ENCODE measurements at places on chromosomes 5 and 9.

- DNase-seq = no peak
Measured at GRCh38 chr5:169301986-169302385, 1.0 kb upstream of the SLIT3 start.

GRCh38 chr5:11110128-11110527 lies 349.1 kb upstream of the DAP start:
- DNase-seq = no peak

DNA sequence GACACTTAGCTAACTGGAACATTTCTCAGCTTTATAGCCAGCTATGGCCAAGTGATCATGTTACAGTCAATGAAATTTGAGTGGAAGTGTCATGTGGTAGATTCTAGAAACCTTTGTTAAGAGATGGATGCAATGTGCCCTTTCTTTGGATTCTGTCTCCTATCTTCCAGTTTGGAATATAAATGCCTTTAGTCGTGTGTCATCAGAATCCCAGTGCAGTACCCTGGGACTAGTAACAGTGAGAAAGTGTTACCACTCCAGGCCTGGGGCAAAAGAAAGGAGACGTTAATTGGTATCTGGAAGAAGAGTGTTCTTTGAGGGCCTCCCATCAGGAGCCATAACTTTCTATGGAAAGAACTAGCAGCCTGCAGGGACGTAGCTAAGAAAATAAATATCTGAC lies 149.6 kb downstream of the SNX18 start:
- no peak for DNase-seq

GRCh38 chr5:6727231-6727630 lies 14.0 kb downstream of the TENT4A start:
- no peak for DNase-seq

All from neuronal stem cell (in vitro differentiated cells).